ENCODE measurements at places on chromosomes 5 and 9.

DNA sequence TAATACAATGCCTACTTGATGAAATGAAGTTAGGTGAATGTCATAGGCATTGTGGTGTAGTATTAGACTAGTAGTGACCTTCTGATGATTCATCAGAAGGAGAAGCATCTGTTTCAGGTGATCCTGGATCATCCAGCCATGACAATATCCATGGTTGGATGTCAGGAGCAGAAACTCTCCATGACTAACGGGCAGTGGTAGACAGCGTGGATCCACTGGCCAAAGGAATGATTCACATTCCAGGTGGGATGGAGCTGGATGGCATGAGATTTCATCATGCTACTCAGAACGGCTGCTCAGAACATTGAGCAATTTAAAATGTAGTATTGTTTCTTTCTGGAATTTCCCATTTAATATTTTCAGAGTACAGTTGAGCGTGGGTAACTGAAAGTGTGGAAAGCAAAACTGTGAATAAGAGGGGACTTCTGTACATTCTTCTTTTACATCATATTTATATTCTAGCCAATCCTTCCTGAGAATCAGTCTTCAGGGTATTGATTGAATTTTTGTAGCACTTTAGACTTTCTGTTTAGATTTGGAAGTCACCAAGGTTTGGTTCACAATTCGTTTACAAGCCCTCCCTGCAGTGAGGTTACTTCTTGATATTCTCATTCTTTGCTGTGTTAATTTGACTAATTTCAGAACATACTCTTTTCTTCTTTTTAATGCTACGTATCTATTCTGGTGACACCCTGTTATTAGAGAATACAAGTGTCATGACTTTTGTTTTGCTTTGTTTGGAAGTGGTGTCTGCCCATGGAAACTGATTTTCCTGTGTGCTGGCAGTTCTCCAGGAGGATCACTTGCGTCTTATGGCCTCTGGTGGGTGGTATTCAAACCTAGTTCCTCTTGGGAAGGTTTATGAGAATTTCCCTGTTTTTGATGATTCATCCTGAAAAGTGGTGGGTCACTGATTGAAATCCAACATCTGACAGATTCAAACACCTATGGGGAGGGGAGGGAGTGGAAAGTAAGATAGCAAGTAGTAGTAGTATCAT is 12.2 kb upstream of the CLINT1 start:
- DNase-seq = no peak

- DNase-seq = no peak
These were observed 356.6 kb upstream of the IRX4 start for GRCh38 chr5:2239201-2239910.

DNA sequence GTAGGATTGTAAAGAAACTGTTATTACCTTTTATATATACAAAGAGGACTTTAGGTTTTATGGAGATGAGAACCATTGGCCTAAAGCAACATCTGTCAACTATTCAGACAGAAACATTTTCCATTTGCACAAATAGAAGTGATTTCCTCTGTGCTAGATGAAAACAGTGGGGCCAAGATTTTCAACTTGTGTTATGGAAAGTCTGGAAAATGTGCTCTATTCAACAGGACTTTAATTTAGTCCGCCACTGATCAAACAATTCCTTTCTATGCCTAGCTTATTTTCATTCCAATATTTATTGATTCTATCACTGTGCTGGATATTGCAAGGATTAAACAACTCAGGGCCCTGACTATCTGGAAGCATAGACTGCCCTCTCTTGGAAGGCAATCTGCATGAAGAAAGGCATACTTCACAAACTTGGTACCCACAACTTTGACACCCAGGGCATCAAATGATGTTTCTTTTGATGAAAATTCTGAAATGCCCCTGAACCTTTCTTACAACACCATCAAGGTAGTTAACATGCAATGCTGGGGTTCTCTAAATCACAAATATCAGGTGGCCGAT is 126.6 kb upstream of the HMHB1 start:
- DNase-seq = no peak

GRCh38 chr9:128022886-128023285 is 42.1 kb upstream of the EEIG1 start:
- no peak for DNase-seq

- DNase-seq = no peak
These were observed 122.4 kb upstream of the GAS1 start for GRCh38 chr9:87069690-87070089.

DNA sequence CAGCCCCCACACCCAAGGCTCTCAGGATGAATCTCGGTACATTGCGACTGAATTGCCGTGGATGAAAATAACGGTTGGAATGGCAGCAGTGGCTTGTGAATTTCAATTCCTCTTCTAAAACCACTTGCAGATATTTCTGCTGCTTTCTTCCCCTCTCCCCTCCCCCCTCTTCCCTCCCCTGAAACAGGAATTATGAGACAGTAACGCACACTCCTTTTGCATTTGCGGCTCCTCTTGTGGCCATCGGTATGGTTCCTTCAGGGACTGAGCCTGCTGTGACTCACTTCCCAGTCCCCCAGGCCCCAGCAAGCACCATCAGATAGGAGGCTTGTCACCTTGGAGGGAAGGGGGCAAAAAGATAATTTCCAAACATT is 9.7 kb downstream of the DCANP1 start:
- no peak for DNase-seq

- no peak for DNase-seq
These were observed 126.7 kb downstream of the OLFM1 start for GRCh38 chr9:135214054-135214640.

GRCh38 chr5:107698286-107698685 is 27.5 kb upstream of the EFNA5 start:
- DNase-seq = no peak

- DNase-seq = no peak
These were observed 472.9 kb upstream of the ACTBL2 start for GRCh38 chr5:57955511-57955910.

GRCh38 chr9:68719847-68720246 is 14.8 kb downstream of the PIP5K1B start:
- DNase-seq = no peak

DNA sequence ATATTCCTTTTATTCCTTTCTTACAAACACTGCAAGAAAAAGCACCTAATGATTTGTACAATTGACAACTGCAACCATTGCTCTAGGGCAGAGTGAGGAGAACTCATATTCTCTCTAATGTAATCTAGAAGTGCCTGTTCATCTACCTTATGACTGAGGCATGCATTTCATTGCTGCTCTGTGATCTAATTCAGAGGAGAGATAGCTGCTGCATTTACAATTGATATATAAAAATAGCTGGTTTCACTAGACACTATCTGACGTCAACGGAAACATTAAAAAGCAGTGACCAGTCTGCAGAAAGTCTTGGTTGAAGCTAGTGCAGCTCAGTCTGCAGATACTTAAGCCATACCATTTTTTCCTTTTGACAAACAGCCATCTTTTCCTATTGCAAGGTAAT is 72.8 kb upstream of the C6 start:
- no peak for DNase-seq

DNA sequence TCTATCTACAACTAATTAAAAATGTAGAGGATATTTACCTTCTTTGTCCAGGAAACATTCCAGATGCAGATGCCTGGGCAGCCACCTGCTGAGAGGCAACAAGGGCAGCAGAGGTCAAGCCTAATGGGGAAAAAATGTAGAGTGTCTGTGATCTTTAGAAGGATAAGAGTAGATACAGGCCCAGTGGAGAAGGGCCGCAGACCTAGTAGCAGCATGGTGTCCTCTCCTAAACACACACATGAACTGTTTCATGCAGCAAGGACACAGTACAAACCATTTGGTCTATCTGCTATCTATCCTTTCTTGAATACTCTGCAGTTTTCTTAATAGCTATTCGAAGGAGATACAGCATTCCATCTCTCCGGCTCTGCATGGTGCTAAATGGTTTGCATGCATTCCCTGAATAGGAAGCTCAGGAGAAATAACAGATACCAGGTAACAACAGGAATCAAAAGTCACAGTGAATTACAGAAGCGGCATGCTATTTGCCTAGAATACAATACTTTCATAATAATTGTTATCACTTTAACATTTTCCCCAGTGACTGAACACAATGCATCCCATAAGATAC is 107.3 kb downstream of the ZNF608 start:
- no peak for DNase-seq

- peak; percentile 65 for DNase-seq
These were observed 7.4 kb downstream of the B4GALT1 start for GRCh38 chr9:33159777-33160127.

GRCh38 chr9:82558855-82559630 is 503.9 kb downstream of the RASEF start:
- DNase-seq = no peak

DNA sequence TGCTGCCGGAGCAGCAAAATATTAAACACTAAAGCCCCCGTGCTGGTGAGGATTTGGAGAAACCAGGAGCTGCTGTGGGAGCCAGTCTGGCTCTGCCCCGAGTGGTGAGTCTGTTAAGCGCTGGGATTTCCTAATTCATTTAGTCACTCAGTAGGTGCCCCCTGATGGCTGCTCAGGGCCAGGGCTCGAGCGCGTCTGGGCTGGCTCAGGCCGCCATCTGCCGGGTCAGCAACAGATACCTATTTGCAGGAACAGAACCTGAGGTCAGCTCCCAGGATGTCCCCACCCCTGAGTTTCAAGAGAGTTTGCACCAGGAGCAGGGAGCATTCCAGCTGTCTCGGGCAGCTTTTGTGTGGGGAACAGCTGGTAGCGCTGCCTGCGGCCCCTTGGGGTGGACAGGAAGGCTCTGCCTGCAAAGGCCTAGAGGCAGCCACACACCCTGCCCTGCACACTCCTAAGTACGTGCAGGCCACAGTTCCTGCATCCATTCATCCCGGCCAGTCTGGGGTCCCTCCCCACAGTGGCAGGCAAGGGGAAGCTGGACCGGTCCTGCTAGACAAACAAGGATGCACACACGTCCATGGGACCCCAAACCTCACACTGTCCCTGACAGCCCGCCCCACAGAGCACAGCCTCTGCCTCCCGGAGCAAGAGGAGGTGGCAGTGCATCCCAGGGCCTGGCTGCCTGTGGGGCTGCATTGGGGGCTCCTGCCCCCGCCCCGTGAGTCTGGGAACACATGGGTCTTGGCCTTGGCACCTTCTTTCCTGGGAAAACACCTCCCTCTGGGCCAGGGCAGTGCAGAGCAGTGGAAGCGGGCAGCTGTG is 83.7 kb downstream of the ADAMTS2 start:
- DNase-seq = no peak

DNA sequence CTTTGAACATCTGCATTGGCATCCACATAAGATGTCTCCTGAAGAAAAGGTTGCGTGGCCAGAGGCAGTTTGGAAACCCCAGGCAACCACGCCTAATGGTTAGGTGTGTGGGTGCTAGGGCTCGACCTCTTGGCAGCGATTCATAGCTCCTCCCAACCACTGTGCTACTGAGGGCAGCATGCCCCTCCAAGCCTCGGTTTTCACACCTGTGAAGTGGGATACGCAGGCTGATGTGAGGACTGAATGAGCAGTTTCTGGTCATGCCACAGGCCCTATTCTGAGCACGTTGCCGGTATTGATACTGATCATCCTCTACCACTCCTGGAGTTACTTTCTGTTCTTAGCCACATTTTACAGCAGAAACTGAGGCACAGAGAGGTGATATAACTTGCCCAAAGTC is 19.1 kb downstream of the NDST1 start:
- DNase-seq = no peak

DNA sequence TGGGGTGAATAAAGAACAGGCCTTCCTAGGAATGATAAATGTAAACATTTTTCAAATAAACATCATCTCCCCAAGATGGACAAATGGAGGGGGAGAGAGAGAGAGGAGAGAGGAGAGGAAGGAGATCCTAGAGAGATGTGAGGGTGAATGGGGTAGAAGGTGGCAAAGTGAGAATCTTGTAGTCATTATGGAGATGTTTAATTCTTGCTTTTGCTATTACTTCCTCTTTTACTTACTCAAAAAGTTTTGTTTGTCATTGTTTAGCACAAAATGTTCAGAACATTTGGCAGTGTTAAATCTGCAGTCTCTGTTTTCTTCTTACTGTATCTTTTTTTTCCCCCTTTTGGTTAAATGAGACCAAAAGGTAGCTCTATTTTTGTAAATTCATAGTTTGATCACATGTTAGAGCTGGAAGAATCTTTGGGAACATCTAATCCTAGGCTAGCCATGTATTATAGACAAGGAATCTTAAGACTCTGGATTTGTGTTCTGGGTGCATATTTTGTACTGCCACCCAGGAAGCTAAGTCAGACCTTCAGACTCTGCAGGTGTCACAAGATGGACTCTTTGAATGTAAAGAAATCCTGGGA is 266.1 kb downstream of the NTRK2 start:
- no peak for DNase-seq

- DNase-seq = no peak
These were observed 1243.4 kb downstream of the MAT2B start for GRCh38 chr5:164748861-164749260.

DNA sequence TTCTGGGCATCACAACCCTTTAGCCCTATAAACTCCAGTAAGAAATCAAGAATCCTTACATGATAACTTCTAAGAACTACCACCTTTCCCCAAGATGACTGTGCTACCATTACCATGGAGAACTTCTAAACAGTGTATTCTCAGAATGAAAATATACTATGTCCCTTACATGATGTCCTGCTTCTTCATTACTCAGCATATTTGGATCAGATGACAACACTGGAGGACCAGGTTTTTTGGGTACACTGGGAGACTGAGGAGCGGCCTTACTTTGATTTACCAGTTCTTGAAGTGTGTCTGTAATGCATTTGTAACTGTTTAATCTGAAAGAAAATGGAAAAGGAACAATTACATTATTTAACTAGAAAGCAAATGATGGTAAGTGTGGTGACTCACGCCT is 55.7 kb upstream of the CPLANE1 start:
- DNase-seq = no peak

GRCh38 chr5:168163966-168164365 is 127.5 kb upstream of the WWC1 start:
- DNase-seq = no peak

DNA sequence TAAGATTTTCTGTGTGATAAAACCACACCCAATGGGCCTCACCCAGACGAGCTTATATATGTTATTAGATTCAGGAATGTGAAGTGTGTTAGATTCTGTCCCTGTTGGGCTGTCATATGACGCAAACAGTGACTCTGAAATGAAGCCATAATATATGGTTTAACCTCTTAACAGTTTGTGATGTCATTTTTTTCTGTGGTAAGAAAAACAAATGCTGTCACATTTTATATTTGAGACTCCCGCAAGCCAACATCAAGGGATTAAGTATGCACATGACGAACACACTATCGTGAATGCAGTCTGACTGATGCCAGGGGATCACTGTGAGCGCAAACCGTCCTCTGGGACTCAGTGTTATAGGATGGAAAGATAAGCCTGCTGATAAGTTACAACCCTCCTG is 321.7 kb downstream of the SH3GL2 start:
- no peak for DNase-seq

DNA sequence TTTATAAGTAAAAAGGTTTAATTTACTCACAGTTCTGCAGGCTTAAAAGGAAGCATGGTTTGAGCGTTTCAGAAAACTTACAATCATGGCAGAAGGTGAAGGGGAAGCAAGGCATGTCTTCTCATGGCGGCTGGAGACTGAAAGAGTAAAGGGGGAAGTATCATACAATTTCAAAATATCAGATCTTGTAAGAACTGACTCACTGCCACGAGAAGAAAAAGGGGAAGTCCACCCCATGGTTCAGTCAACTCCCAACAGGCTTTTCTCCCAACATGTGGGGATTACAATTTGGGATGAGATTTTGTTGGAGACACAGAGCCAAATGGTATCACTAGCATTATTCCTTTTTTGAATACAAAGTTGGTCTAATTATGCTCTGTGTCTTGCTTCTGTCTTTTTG is 627.9 kb upstream of the ST8SIA4 start:
- no peak for DNase-seq
